Activated T-helper 9 cell treated with anti-CD3 and anti-CD28 coated beads, Interleukin-2, amount 50 U/mL, for 16 hours (primary cell): ENCODE measurements at places on chromosomes 16 and 17.
A peak's percentile ranks its signal among the peaks of the same experiment; 100 is the strongest.

- no peak for DNase-seq
These were observed 36.1 kb downstream of the HIC1 start for GRCh38 chr17:2090804-2091534.

DNA sequence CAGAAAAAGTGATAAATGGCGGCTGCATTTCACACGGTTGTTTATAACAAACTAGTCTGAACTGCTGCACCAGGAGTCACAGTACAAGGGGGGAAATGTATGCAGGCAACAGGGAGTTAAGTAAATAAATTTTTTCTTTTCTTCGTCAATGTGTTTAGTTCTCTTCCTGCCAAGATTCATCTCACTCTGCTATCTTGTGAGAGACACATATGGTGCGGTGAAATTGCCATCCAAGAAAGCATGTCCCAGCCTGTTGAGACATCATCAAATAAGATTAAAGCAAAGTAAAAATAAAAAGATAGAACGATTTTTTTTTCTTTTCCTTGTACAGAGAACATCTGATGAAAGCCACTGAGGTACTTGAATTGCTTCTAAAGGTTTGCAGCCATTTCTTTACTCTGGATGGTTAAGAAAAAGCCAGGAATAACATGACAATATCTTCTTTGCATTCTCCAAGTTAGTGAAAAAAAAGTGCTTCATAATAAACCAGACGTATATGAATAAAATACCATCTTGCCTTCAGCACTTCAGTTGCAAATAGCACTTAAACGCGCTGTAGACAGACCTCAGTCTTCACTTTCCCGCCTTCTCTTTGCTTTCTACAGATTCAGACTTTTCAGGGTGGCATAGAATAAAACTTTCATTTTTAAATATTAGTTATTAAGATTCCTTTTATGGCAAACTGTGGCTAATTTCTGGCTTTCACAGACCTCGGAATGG is 506.2 kb upstream of the ZFHX3 start:
- no peak for DNase-seq

- no peak for DNase-seq
These were observed 166.2 kb upstream of the KCNJ16 start for GRCh38 chr17:69908626-69909368.

- no peak for DNase-seq
These were observed 28.8 kb downstream of the ACTG1 start for GRCh38 chr17:81483862-81484194.

DNA sequence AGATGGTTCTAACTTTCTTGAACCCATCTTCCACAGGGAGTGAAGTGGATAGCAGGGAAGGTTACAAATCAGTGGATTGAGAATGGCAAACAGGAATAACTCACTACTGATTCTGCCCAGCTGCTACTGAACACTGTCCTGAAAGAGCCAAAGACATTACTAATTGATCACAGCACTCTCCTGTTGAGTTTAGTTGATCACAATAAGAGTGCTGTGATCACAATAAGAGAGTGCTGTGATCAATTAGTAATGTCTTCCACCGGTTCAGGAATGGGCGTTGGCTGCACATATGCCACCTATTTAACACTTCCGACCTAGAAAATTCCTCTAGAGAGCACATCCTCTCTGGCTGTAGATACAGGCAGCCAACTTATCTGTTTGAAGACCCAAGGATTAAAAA is 11.4 kb downstream of the CFAP97D1 start:
- no peak for DNase-seq

GRCh38 chr17:43766413-43767052 is 7.9 kb upstream of the SOST start:
- DNase-seq, result peak; percentile 26

DNA sequence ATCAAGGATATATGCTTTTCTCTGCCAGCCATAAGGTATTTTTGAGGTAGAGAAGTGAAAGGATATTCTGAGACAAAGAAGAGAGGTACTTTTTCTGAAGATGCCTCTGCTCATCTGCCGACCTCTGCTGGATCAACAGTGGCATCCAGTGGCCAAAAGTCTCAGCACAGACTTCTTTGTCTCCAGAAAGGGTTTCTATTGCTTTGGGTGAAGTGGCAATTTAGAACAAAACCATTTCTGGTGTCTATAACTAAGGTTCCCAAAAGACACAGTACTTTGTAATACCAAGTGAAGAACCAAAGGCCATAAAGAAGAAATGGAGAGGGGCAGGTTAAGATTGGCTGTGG is 155.2 kb upstream of the C17orf78 start:
- no peak for DNase-seq

GRCh38 chr16:66238696-66239095 is 127.8 kb upstream of the CDH5 start:
- no peak for DNase-seq

DNA sequence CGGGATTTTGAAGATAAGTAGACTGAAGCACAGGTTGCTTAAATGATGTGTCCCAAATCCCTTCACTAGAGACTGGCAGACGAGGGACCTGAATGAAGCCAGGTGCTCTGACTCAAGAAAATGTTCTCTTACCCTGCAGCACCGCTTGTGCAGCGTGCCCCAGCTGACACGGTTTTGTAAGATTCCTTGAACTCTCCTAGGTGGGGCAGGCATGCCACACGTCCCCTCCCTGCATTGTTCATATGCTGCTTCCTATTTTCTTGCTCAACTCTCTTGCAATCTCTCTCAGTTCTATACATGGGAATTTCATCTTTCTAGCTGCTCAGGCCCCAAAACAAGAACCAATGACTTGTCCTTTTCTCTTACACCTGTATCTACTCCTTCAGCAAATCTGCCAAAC is 22.1 kb upstream of the HNF1B start:
- no peak for DNase-seq

GRCh38 chr16:63982110-63982509 is 1139.8 kb downstream of the CDH11 start:
- no peak for DNase-seq

DNA sequence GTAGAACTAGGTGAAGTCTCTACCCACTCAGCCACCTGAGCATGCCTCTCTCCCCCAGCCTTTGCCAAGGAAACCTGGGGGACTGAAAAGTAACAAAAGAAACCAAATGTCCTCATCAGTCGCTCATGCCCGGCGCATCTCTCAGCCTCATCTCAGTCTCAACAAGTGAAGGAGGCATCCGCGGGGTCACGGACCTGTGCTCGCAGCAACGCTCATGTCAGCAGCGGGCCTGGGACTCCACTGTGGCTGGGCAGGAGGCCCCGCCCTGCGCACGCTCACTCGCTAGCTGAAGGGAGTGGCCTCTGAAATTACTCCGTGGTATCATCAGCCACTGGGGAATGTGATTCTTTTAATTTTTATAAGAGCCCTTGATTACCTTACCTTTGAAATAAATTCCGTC is 31.3 kb downstream of the MAP1LC3B start:
- no peak for DNase-seq

DNA sequence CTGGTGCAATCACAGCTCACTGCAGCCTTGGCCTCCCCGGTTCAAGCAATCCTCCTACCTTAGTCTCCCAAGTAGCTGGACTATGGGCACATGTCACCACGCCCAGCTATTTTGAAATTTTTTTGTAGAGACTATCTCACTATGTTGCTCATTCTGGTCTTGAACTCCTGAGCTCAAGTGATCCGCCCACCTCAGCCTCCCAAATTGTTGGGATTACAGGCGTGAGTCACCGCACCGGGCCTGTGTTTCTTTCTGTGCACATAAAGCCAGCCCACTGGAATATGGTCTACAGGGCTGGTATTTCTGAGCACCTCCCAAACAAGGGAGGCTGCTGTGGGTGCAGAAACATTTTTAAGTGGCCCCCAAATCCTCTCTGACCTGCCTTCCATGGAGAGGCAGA is 8.4 kb downstream of the TMEM95 start:
- DNase-seq, result no peak

DNA sequence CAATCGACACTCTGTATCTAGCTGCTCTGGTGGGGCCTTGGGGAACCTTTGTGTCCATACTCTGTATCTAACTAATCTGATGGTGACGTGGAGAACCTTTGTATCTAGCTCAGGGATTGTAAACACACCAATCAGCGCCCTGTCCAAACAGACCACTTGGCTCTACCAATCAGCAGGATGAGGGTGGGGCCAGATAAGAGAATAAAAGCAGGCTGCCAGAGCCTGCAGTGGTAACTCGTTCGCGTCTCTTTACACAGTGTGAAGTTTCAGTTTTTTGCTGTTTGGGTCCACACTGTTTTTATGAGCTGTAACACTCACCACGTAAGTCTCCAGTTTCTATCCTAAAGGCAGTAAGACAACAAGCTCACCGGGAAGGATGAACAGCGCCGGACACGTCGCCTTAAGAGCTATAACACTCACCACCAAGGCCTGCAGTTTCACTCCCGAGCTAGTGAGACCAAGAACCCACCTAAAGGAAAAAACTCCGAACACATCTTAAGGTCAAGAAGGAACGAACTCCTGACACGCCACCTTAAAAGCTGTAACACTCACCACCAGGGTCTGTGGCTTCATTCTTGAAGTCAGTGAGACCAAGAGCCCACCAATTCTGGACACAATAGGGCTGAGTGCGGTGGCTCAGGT is 64.6 kb downstream of the KPNA2 start:
- DNase-seq, result no peak

DNA sequence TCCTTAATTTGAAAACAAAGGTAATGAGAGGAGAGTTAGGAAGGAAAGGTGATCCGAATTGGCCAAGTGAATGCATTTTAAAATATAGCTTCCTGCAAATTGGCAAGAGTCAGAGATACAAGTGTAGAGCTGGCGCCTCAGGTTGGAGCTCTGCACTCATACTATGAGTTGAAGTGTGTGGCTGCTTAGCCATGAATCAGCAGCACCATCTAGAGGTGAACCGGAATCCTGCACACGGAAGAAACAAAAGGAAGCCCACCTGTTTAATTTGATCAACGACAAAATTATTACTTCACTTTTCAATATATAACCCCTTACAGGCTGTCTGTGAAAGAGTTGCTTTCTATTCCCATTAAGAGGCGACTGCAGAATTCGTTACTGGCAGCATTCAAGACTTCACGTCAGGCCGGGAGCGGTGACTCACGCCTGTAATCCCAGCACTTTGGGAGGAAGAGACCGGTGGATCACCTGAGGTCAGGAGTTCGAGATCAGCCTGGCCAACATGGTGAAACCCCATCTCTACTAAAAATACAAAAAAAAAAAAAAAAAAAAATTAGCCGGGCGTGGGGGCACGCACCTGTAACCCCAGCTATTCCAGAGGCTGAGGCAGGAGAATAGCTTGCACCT is 1253.7 kb upstream of the CDH8 start:
- DNase-seq, result no peak

GRCh38 chr17:64275016-64275415 is 12.0 kb upstream of the TEX2 start:
- DNase-seq, result no peak

GRCh38 chr17:34485999-34486398 is 93.4 kb upstream of the TMEM132E start:
- no peak for DNase-seq

GRCh38 chr16:86016201-86016965 is 117.4 kb downstream of the IRF8 start:
- peak; percentile 8 for DNase-seq

DNA sequence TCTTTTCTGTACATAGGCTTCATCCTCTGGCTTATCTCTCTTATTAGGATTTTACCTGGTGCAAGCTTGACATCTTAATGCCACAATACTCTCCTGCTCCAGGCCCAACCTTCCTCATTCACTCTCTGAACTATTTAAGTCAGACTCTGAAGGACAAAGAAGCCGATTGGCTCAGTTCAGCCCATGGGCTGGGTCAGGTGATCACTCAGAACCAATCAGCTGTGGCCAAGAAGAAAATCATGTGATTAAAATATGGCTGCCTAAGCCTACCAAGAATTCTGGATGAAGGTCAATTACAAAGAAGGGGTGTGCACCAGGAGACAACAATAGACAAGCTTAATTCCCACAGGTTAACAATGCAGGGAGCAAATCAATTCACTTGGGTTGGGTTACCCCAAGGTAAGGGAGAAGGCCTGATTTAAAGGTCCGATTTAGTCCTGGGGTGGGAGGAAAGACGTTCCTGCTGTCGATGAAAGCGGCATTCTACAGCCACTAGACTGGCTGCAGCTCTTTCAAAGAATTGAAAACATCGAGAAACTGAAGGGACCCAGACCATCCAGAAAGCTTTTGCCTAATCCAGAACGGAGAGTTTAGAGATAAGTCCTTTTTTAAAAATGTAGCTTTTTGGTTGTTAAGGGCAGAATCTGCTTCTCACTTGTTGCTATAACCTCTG is 42.9 kb upstream of the NFAT5 start:
- no peak for DNase-seq

DNA sequence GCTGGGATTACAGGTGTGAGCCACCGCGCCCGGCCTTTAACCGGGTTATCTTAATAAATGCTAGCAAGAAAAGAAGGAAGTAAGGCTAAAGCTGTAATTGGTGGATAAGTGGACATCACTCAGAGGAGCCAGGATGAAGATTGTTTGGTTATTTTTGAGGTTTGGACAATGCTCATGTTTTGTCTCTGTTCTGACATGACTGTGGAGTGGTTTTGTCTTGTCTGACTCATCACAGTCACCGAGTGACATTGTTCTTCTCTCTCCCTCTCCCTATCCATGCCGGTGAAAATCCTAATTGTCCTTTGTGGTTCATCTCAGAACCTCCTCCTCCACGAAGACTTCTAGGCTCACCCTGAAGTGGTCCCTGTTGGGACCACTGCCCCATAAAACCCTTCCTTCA is 23.5 kb upstream of the GRIN2A start:
- DNase-seq, result no peak

- DNase-seq, result no peak
These were observed 9.0 kb downstream of the CRK start for GRCh38 chr17:1447052-1447451.

DNA sequence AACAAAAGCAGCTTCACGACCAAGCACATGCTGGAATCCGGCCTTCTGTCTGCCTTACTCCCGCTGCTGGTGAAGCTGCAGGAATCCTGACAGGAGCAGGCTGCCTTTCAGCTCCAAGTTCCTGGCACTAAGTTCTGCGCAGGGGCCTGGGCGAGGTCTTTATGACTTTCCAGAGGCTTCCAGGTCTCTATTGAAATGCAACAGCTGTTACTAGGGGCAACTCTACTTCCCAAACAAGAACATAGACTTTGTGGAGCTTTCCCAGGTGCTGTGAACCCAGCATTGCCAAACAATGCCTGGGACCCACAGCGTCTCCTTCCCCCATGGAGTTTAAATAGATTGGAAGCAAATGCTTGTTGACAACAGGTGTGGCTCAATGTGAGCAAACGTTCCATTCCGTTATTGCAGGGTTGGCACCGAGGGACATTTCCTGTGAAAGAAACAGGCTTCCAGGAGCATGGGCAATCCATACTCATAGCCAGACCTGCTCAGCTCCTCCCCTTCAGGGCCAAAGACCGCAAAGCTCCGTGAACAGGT is 156.0 kb downstream of the CDH13 start:
- DNase-seq, result no peak

DNA sequence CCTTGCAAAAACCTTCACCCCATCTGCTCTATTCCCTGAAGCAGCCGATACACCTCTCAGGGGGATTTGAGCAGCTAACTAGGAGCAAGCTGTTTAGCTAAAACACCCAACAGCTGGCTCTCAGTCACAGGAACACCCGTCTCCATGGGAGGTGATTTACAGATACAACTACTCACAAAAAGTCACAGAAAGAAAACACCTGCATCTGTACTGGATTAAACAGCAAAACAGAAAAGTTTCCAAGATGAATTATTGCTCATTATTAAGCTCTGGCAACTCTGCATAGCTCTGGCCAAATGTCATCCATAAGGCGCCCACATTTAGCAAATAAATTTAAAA is 22.3 kb downstream of the GJC1 start:
- no peak for DNase-seq
